ENCODE measurements at places on chromosomes 16 and 17.

DNA sequence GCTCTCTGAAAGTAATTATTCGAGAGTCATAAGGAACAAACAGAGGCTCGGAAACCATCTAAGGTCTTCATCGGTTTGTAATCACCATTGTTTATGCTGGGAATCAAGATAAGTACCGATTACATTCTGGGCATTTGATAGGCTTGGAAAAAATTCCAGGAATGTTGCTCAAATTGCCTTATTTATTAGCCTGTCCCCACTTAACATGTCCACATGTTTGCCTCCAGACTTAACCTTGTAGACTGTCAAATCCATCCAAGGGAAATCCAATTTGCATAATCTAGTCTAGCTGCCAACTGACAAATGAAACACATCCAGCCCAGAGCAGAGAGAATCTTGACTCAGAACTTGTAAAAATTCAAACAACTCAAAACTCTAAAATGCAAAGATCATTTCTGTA lies 51.3 kb upstream of the TMC5 start:
- no peak for DNase-seq

DNA sequence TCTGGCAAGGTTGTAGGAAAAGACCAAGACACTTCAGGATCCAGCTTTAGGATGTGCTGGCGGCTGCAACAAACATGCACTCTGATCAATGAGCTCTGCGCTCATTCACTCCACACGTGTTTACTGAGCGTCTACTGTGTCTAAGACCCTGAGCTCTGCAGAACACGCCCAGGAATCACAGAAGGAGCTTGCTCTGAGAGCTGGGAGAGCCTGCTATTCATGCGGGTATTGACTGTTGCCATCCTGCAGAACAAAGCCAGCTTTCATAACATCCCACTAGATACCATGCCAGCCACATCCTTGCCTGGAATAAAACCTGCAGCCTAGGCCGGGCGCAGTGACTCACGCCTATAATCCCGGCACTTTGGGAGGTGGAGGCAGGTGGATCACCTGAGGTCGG lies 44.1 kb downstream of the NXN start:
- peak; percentile 18 for DNase-seq

DNA sequence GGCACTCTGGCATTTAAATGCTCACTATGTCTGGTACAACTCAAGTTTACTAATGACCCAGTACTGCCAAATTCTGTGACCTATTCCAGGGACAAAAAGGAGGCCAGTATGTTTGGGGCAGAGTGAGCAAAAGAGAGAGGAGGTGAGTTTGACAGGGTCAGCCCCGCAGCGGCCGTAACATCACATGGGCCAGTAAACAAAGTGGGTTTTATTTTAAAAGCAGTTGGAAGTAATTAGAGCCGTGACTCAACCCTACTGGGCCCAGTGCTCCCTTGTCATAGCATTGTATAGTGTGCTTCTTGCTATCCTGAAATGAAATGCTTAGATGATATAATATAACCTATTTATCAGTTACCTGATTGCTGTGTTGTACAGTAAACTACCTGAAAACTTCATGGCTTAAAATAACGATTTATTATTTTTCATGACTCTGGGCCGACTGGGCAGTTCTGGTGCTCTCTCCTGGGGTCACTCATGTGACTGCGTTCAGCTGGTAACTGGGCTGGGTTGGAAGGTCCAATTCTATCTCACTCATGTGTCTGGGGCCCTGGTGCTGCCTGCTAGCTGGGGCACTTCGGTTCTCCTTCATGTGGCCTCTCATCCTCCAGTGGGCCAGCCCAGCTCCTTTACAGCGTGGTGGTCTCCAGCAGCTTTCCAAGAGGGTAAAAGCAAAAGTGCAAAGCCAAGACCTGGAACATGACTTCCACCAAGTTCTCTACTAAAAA lies 27.4 kb downstream of the IQCK start:
- DNase-seq, result peak; percentile 39

GRCh38 chr16:23508589-23509440 lies 1.5 kb downstream of the GGA2 start:
- DNase-seq, result peak; percentile 4

Measured in PC-3 (cell line).